Naive B cell (primary cell): ENCODE measurements at places on chromosomes 7 and 10. TPM values are rescaled to one million over a fixed set of nuclear protein-coding genes. Genes with fewer than 3 reads are reported as not detected.

The AGK gene
- polyA plus RNA-seq = 25.1 TPM

The NRAP gene
- polyA plus RNA-seq = not detected

The SLC16A9 gene
- polyA plus RNA-seq = not detected

The CCDC201 gene
- polyA plus RNA-seq = not detected

The CAV1 gene
- polyA plus RNA-seq = 8.0 TPM

The OR2A25 gene
- not detected for polyA plus RNA-seq

The GIMAP7 gene
- polyA plus RNA-seq = 1.2 TPM

The PIP gene
- not detected for polyA plus RNA-seq

The POMZP3 gene
- 5.9 TPM for polyA plus RNA-seq

The BICC1 gene
- not detected for polyA plus RNA-seq
